Left lung (tissue), 14 donors: ENCODE measurements at places on chromosomes 1 and 21. TPM values are rescaled to one million over a fixed set of nuclear protein-coding genes. Genes with fewer than 3 reads are reported as not detected.

DNA sequence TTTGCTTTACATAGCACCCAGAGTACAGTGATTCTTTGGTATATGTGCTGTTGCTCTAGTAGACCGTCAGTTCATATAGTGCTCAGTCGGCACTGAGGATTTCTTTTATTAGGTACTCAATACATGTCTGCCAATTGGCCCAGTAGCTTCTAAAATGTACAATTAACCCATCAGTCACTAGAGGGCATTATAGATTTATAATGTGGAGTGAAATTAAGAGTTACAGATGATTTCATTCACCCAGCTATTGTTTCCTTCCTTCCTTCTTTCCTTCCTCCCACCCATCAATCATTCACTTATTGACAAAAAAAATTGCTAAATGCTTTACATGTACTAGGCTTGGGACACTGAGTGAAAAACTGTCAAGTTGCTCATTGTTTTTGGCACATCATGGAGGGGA is 263.6 kb upstream of the USP24 start:
- DNase-seq, result no peak

GRCh38 chr1:50416150-50416527 is 7.1 kb downstream of the DMRTA2 start:
- no peak for DNase-seq

GRCh38 chr1:99062192-99062591 is 57.5 kb upstream of the PLPPR5 start:
- DNase-seq, result no peak

DNA sequence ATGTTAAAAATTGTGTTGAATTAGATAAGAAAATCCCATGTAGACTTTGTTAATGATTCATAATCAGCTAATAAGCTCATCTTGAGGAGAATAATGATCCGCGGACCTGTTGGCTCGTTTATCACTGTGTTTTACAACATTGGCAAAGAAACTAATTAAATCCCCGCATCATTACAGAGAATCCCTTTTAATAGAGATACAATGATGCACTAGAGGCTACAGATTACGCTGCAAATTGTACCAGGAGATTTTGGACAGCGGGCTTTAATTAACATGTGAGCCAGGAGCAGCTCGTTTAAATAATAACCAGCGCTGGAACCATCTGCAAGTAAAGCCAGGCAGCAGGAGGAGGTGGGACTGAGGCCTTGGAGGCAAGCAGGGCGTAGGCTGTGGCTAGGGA is 280.3 kb upstream of the POU3F1 start:
- no peak for DNase-seq

The MUTYH gene
- 15.4 TPM for total RNA-seq

The RPTN gene
- total RNA-seq, result not detected
